ENCODE measurements at places on chromosomes 6 and 20.

GRCh38 chr6:48567016-48567415 lies 456.0 kb upstream of the PTCHD4 start:
- no peaks in the 10 kb centered on the region for H3K36me3 ChIP-seq
- H3K27me3 ChIP-seq, result no peaks in the 10 kb centered on the region
- DNase-seq, result no peak

DNA sequence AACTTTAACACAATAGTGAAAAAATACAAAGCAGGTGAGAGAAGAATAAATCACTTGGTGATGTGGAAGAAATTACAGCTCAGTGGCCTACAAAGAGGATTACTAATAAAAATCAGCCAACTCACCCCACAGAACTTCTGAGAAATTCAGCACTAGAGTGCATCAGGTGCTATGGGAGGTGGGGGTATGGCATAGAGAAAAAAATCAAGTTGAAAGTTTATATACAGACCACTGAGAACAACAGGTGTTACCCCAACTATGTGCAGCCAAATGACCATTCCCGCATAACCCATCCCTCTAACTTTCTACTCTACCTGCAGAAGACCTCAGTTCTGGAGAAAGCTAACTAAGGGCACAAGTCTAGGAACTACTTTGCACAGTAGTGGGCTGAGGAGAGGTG lies 47.0 kb downstream of the PIGU start:
- no peak overlapping the region for H3K4me3 ChIP-seq
- H3K4me1 ChIP-seq, result peaks cover 12% of the 10 kb centered on the region
- H3K36me3 ChIP-seq, result no peaks in the 10 kb centered on the region
- no peak for DNase-seq

DNA sequence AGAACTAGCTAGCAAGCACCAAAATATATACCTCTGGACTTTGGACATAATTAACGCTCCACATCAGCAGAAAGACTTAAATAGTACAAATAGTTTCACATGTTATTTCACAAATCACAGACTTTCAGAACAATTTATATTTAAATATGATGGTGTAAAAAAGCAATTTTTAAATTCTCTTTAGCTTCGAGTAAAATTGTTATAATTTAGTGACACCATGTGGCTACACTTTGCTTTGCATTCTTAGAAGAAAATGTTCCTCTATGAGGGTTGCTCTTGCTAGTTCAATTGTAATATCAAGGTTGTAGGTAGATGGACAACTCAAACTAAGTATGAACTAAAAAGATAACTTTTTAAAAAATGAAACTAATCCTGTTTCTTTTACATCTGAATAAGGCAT lies 69.0 kb downstream of the BTBD9 start:
- no peaks in the 10 kb centered on the region for H3K4me1 ChIP-seq
- no peaks in the 10 kb centered on the region for H3K36me3 ChIP-seq
- H3K27ac ChIP-seq, result no peak overlapping the region
- no peak for DNase-seq
- H3K4me3 ChIP-seq, result no peak overlapping the region

GRCh38 chr20:41030531-41031242 lies 2.1 kb downstream of the TOP1 start:
- H3K4me1 ChIP-seq, result peaks cover 67% of the 10 kb centered on the region
- no peaks in the 10 kb centered on the region for H3K27me3 ChIP-seq
- no peak for DNase-seq
- H3K36me3 ChIP-seq, result no peaks in the 10 kb centered on the region

DNA sequence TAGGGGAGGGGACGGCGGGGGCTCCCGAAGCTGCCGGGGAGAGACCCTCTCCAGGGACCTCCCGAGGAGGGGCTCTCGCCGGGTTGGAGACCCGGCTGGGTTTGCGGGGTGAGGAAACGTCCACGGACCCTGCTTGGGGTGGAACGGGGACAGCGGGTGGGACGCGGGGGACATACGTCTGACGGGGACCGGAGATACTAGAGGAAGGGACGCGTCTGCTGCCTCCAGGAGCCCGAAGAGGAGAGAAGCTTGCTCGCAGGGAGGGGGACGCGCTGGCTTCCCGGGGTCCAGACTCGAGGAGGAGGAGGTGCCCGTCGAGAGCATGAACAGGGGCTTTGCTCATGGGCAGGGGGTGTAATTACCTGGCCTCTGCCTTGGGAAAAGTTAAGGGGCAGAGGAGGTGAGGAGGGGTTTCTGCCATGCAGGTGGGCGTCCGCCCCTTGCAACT lies 593 bp downstream of the DNMT3B start:
- H3K27me3 ChIP-seq, result no peaks in the 10 kb centered on the region
- no peaks in the 10 kb centered on the region for H3K36me3 ChIP-seq
- H3K27ac ChIP-seq, result no peak overlapping the region
- peak overlapping the region; percentile 76 for H3K4me3 ChIP-seq

DNA sequence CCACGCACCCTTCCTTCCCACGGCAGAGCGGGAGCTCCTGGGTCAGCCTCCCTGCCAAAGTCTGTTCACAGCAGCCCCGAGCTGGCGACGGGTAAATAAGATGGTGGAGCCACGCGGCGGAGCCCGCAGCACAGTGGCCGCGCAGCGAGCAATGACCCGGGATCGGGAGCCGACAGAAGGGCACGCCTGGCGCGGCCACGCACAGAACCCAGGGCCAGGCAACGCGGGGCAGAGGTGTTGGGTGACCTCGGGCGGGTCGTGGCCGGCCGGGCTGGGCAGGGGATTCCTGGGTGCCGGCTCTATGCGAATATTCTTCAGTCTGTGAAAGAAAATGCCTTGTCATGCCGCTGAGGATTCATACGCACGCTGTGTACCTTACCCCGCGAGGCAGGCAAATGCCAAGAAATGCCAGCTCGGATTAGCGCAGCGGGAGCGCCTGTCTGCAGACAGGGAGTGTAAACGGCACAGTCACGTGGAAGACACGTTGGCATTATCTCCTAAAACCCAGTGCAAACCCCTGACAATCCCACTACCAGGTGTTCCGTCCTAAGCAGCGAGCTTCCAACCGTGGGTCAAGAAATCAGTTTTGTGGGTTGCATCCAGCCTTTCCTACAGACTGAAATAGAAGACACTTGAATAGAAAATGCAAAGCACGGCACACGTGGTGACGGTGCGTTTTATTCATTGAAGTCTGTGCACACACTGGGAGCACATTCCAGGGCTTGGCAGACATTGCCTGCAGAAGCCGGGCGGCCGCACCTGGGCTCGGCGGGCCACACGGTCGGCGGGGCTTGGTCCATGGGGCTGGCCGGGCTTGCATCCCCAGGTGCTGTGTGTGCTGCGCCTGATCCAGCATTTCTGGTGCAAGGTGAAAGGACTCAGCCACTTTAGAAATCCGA lies 18.3 kb downstream of the CHRNA4 start:
- no peaks in the 10 kb centered on the region for H3K36me3 ChIP-seq
- H3K27me3 ChIP-seq, result no peaks in the 10 kb centered on the region
- H3K4me1 ChIP-seq, result peaks cover 17% of the 10 kb centered on the region
- no peak overlapping the region for H3K27ac ChIP-seq

DNA sequence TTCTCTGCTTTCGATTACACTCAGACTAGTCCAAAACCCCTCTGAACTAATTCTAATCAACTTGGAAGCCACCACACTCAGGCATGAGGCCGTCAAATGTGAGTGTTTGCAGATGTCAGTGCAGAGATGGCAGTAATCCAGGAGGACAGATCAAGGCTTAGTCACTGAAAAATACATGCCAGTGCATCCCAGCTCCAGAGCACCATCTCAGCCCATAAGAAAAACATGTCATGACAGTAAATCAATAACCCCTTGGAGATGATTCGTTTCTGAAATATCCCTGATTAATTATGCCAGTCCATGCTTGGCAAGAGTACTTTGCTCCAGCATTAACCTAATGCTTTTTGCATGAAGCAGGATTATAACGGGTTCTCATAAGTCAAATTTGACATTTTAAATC lies 179.5 kb downstream of the ADAT2 start:
- no peaks in the 10 kb centered on the region for H3K36me3 ChIP-seq
- no peak overlapping the region for H3K4me3 ChIP-seq
- no peak overlapping the region for H3K27ac ChIP-seq
- no peaks in the 10 kb centered on the region for H3K27me3 ChIP-seq

GRCh38 chr20:5482791-5483190 lies 166.0 kb upstream of the PROKR2 start:
- no peak for DNase-seq
- no peaks in the 10 kb centered on the region for H3K4me1 ChIP-seq
- H3K36me3 ChIP-seq, result no peaks in the 10 kb centered on the region
- H3K27me3 ChIP-seq, result no peaks in the 10 kb centered on the region
- H3K27ac ChIP-seq, result no peak overlapping the region
- no peak overlapping the region for H3K4me3 ChIP-seq

GRCh38 chr20:63297371-63297781 lies 4.4 kb downstream of the COL20A1 start:
- peaks cover 7% of the 10 kb centered on the region for H3K27me3 ChIP-seq
- DNase-seq, result no peak
- no peaks in the 10 kb centered on the region for H3K36me3 ChIP-seq
- no peaks in the 10 kb centered on the region for H3K4me1 ChIP-seq

- H3K27me3 ChIP-seq, result no peaks in the 10 kb centered on the region
- peaks cover 17% of the 10 kb centered on the region for H3K4me1 ChIP-seq
- H3K27ac ChIP-seq, result no peak overlapping the region
- DNase-seq, result no peak
Measured at GRCh38 chr6:113347436-113347835, 509.7 kb upstream of the MARCKS start.

DNA sequence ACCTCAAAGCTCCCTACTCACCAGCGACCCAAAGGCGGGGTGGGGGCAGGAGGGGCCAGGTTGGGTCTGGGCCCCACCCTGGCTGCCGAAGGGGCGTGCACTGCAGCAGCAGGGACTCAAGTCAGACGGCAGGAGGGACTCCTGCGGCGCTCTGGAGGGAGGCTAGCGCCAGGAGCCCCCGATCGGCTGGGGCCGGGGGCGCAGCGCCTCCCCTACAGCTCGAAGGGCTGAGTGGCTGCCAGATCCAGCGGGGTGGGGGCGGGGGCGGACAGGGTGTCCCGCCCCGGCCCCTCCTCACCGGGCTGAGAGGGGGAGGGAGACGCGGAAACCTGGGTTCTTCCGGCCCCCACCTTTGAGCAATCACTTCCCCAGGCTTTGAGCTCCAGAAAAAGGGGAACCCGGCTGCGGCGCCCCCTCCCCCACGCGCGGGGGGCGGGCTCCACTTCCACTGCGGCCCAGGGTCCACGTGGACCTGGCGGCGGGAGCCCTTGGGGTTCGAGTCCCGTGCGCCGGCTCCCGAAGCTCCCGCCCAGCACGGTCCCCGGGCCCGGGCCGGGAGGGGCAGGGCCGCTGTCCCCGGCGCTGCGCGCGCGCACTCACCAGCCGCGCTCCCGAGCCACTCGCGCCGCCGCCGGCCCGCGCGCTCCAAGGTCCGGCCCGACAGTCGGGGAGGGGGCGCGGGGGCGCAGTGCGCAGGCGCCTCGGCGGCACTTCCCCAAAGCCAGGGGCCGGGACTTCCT lies at the start of gene RGS19:
Gene RGS19, minus strand, starts transcription at position 246 of the 740 bp plus-strand sequence. CDS start 2,632 bp downstream, outside the sequence.
- DNase-seq, result no peak
- H3K4me1 ChIP-seq, result peaks cover 38% of the 10 kb centered on the region
- H3K36me3 ChIP-seq, result no peaks in the 10 kb centered on the region
- H3K27me3 ChIP-seq, result no peaks in the 10 kb centered on the region
- peak within 1 kb of the TSS; percentile 78 for H3K27ac ChIP-seq

GRCh38 chr6:85585741-85586140 lies 7.9 kb downstream of the SNX14 start:
- H3K36me3 ChIP-seq, result no peaks in the 10 kb centered on the region
- DNase-seq, result no peak
- H3K27me3 ChIP-seq, result no peaks in the 10 kb centered on the region
- no peaks in the 10 kb centered on the region for H3K4me1 ChIP-seq

GRCh38 chr6:68328156-68328555 lies 306.9 kb upstream of the ADGRB3 start:
- no peaks in the 10 kb centered on the region for H3K36me3 ChIP-seq
- H3K4me1 ChIP-seq, result no peaks in the 10 kb centered on the region
- no peak for DNase-seq
- no peak overlapping the region for H3K27ac ChIP-seq

GRCh38 chr20:19113343-19113930 lies 99.0 kb upstream of the SLC24A3 start:
- peaks cover 19% of the 10 kb centered on the region for H3K4me1 ChIP-seq
- H3K4me3 ChIP-seq, result no peak overlapping the region
- H3K36me3 ChIP-seq, result no peaks in the 10 kb centered on the region
- DNase-seq, result peak; percentile 69

DNA sequence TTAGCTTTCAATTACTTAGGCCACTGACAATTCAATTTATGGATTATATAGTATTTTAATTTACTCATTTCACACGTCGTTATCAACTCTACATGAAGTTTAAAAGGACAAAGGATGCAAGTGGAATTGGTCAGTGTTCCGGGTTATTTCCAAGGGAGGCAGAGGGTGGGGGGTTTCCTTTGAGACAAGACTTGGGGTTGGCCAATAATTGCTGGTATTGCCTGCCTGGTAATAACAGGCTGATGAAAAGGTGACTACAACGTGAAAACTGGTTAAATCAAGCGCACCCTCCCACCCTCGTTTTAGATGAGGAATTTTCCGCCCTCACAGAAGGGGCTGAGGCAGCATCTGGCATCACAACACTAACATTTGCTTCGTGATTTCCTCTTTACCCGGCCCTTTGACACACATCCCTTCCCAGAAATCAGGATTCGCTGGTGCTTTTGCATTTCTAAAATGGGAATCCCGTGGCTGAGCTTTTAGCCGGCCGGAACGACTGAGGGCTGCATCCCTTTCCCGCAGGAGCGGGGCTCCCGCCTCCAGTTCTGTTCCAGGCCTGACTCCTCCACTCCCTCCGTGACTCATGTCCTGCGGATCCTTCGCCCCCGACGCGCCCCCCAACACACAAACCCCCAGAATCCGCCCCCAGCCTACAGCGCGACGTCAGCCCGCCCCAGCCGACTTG lies 999 bp upstream of the PIM1 start:
- H3K36me3 ChIP-seq, result peaks cover 15% of the 10 kb centered on the region
- H3K27me3 ChIP-seq, result no peaks in the 10 kb centered on the region
- H3K4me1 ChIP-seq, result peaks cover 22% of the 10 kb centered on the region
- peak overlapping the region; percentile 63 for H3K4me3 ChIP-seq
- H3K27ac ChIP-seq, result peak overlapping the region; percentile 93
- no peak for DNase-seq

- DNase-seq, result no peak
- no peaks in the 10 kb centered on the region for H3K27me3 ChIP-seq
- H3K4me3 ChIP-seq, result no peak overlapping the region
Measured at GRCh38 chr20:48592107-48592940, 235.5 kb downstream of the PREX1 start.

DNA sequence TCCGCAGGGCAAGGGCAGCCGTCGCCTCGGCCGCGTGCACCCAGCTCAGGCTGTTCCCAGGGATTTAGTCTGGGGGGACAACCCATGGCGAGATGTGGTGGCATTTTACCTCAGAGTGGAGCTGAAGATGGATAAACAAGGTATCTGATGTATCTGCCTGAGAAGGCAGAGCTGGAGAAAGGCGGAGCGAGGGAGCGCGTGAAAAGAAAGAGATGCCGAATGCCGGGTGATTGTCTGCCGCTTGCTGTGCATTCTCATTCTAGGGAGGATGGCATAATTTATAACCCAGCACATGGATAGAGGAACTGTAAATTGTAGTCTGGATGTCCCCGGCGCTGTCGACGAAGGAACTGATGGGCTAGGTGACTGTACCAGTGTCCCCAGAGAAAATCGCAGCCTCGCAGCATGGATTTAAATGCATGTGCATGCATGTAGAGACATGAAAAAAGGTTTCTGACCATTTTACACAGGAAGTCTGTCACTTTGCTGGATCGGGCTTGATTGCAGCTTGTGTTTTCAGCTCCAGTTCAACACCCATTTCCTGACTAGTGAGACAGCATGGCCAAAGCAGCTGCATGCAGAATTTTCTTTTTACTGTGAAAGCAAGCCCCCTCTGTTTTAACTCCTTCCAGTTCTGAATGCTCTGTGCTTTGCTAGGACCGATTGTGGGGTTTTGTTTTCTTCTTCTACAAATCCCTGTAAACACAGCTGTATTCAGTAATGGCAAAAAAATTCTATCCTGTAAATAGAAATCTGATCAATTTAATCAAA lies 149.7 kb downstream of the PRL start:
- H3K4me1 ChIP-seq, result peaks cover 41% of the 10 kb centered on the region
- H3K36me3 ChIP-seq, result no peaks in the 10 kb centered on the region
- no peak for DNase-seq
- peak overlapping the region; percentile 34 for H3K4me3 ChIP-seq
- H3K27me3 ChIP-seq, result no peaks in the 10 kb centered on the region

Data from vagina (tissue), 2 donors.